Stimulated activated CD4-positive, alpha-beta T cell treated with anti-CD3 and anti-CD28 coated beads, Interleukin-4, amount 100 ng/mL, for 1 hour (primary cell): ENCODE measurements at places on chromosomes 1 and 21.

DNA sequence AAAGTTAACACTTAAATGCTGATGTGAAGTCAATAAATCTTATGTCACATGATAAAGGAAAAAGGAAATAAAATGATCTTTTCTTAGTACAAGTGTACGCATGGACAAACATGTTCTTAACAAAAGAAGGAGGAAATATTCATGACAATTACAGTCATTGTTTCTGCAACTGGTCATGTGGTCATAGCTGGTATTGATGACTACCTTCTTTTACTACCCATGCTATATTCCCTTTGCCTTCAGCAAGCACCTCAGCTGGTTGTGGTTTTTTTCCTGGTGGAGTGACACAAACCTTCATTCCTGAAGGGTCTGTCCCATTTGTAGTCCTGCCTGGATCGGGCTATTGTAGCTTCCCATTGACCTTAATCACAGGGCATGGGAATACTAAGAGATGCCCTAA, 23.4 kb upstream of the TSHB start:
- DNase-seq: no peak

GRCh38 chr1:67191668-67192520, 25.6 kb downstream of the IL23R start:
- DNase-seq: no peak

GRCh38 chr1:43059640-43060574, 101.2 kb upstream of the SLC2A1 start:
- DNase-seq: no peak

- no peak for DNase-seq
These were observed 20.7 kb upstream of the PEF1 start for GRCh38 chr1:31665234-31665878.

DNA sequence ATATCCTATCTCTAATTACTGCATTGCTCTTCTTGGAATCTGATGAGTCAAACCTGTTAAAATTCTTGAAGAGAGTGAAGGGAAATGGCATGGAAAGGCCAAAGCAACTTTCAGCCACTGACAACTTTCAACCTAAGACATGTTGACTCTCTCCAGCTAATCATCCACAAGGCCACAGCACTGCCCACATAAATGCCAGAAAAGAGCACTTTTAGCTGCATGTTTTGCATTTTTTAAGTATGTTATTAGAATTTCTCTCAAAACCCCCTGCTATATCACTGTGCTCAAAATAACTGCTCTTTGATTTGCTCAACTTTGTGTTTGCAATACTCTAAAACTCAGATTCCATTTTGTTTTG, 352.5 kb downstream of the ADGRL2 start:
- DNase-seq: no peak

GRCh38 chr1:51453010-51453409, 66.1 kb downstream of the EPS15 start:
- DNase-seq: no peak

DNA sequence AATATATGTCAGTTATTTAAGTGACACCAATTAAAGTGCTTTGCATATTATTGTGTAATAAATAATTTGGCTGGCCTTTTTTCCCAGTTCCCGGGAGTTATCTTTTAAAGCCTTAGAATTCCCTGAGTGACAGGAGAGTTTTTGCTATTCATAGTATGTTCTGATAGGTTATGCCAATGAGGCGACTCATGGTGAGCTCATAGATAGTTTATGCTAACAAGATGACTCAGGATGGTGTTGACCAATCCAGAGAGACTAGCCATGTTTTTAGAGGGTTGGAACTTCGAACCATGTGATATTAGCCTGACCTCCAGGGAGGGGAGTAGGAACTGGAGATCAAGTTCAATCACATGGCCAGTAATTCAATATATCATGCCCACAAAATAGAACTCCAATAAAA, 310.8 kb downstream of the USP25 start:
- no peak for DNase-seq

GRCh38 chr1:165383599-165384405, 27.3 kb upstream of the LMX1A start:
- no peak for DNase-seq

- DNase-seq: no peak
These were observed 88.8 kb upstream of the PDE4B start for GRCh38 chr1:65703853-65704252.

DNA sequence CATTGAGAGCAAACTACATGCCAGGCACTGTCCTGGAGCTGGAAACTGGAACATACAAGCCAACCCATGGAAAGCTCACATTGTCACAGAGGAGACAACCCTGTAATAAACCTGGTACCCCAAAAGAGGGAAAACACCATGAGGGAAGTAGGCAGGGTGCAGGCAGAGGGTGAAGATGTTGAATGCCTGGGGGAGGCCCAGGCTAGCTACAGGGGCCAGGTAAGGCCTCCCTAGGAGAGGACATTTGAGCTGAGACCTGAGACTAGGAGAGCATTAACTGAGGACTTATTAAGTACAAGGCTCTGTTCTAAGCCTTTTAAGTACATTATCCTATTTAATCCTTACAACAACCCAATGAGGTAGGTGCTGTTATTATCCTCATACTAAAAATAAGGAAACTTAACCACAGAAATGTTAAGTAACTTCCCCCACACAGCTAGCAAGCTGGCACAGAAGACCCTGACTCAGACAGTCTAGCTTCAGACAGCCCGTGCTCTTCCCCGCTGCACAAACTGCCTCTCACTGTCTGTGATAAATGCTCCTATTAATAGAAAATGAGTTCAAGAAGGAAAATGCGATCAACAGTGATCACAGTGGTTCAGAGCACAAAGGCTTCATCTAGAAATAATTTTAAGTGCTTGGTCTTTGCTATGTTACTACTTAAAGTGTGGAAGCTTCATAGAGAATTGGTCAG, 41.8 kb downstream of the ZNF281 start:
- no peak for DNase-seq

- DNase-seq: no peak
These were observed 1.5 kb upstream of the RALGPS2 start for GRCh38 chr1:178723546-178723945.

- no peak for DNase-seq
These were observed 13.5 kb upstream of the ERG start for GRCh38 chr21:38511662-38512243.

DNA sequence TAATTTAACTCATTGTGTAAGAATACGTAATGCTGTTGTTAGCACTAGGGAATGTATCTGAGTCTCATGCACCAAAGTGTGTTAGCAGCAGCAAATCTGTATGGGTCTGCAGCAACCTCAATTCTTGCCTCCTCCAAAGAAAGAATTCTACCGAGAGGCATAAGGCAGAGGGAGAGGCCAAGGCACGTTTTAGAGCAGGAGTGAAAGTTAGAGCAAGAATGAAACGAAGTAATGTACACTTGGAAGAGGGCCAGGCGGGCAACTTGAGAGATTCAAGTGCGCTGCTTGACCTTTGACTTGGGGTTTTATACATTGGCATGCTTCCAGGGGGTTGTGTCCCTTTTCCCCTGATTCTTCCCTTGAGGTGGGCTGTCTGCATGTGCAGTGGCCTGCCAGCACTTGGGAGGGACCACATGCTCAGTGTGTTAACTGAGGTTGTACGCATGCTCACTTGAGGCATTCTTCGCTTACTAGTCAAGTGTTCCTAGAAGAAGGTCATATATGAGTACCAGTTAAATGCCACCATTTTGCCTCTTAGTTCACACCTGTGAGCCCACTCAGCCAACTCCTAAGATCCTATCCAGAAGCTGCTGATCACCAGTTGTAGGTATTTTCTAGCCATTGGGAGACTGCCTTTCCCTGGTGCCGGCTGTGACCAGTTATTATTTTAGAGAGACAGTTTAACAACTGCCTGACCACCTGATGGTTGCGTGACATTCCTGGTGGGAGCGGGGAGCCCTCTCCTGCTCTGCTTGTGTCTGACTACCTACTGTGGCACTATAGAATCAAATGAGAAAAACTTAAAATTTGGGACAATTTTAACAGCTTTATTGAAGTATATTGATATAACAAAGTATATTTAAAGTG, 2.7 kb upstream of the CNN3 start:
- no peak for DNase-seq

DNA sequence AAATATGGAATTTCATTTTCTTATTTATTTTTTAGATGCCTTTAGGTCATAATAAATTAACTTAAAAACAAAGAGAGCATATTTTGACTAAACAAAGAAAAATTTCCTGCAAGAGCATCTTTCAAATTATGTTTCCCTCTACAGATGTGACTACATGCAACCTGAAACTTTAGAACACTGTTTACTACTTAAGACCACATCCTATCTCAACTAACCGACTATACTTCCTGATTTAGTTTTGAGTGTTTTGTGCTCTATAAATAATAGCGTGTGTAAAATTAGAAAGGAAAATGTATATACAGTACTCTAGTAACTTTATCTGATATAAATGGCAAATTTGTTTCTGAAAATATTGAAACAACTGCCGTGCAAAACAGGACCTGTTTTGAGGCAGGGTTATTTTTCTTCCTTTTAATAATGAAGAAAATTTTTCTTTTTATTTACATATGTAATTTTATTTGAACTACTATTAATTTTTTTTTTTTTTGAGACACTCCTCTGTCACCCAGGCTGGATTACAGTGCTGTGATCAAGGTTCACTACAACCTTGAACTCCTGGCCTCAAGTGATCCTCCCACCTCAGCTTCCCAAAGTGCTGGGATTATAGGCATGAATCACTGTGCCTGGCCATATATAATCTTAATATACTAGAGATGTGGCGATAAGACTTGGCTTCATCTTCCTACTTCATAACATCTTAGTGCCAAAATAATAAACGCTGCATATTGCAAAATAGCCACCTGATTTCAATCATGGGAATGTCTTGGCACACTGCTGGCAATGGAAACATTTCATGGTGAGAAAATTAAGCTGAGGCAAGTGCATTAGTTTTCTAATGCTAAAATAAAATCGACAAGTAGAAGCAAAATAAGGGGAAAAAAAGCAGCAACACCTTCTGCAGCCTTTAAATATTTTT, 12.3 kb downstream of the ZRANB2 start:
- DNase-seq: no peak

DNA sequence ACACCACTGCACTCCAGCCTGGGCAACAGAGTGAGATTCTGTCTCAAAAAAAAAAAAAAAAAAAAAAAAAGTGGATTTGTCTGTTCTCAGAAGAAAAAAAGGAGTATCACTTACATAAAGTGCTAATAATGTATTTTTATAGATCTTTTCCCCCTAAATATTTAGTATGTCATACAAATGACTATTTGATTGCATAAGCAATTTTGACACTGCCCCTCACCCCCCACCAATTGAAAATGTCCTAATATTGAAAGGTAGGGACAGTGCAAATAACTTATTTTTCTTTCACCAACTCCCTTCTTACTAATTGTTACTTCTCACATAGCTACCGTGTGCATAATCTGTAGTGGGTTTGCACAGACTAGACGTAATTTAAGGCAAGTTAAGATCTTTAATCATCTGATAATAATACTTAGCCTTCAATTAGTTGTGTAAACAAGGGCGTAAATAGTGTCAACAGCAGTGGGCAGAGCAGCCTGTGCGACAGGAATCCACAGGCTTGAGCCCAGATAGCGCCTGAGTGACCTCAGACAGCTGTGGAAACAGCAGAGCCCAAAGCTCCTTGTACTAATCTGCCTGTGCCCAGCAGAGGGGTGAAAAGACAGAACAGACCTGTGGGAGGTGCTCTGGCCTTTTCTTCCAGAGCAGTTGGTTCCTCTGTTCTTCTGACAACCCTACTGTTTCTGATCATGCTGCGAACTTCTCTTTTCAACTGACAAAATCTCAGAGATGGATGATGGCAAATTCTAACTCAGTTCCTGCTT, 4.5 kb upstream of the IER5 start:
- peak; percentile 35 for DNase-seq

DNA sequence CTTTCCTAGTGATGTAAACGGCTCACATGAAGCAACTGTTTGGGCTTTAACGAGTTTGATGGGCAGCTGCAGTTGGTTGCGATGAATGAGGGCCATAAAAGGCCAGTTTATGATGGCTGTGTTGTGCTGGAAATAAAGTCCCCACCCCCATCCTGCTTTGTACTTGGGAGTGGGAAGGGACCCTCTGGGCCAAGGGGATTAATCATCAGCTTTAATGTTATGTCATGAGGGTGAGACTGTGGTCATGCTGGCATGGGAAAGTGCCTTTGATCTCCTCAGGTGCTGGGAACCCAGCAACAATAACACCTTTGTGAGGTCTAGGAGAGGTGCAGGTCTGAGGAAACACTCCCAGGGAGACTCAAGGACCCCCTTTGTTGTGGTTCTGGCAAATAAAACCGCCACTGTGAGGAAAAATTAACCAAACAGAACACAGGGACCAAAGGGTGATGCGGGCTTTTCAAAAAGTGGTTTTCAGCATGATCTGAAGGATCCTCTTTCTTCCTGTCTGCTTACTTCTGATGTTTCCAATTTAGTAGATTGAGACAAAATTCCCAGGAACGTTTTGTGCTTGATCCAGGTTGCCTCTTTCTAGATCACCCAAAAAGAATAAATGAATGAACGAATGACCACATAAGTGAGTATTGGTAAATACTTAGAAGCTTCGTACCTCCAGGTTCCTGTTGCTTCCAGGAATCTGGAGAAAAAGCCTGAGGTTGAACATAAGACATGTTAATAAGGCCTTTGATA, 257.8 kb upstream of the HOOK1 start:
- no peak for DNase-seq

GRCh38 chr1:228334954-228335353, 71.7 kb downstream of the TRIM11 start:
- no peak for DNase-seq
